ENCODE measurements at places on chromosomes 12 and 14.

DNA sequence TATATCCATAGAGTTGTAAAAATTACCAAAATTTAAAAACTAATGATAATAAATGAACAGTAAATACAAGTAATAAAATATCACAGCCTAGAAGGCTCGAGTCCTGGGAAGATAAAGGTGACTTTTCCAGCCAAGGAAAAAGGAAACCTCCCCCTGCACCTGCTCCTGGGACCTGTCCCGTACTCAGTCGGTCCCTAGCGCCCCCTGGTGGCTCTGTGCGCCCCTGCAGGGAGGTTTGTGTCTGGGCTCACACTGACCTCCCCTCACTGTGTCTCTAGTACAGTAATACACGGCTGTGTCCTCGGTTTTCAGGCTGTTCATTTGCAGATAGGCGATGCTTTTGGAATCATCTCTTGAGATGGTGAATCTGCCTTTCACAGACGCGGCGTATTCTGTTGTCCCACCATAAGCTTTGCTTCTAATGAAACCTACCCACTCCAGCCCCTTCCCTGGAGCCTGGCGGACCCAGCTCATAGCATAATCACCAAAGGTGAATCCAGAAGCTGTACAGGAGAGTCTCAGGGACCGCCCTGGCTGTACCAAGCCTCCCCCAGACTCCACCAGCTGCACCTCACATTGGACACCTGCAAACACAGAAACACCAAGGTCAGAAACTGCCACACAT is 1030.4 kb downstream of the TMEM121 start:
- DNase-seq, result no peak

DNA sequence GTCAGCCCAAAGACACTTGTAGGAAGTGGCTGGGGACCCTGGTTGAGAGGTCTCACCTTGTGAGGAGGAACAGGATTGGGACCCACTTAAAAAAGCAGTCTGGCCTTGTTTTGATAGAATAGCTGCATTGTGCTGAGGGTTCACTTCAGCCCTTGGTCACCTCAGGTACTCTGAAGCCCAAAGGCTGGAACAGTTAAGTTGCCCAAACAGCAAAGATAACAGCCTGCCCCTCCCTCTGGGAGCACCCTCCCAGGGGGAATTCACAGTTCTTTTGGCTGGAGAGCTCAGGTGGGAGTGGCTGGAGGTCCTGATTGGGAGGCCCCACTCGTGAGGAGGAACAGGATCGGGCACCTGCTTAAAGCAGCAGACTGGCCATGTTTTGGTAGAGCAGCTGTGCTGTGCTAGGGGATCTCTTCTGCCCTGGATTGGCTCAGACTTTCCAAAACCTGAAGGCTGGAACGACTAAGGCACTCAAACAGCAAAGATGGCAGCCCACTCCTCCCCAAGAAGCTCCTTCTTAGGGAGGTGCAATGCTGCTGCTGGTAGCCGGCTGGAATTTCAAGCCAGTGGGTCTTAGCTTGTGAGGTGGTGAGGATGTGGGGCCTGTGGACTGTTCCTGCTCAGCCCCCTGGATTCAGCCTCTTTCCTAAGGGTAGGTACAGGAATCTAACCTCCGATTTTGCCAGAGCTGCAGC is 143.8 kb upstream of the SLC38A2 start:
- DNase-seq, result no peak

DNA sequence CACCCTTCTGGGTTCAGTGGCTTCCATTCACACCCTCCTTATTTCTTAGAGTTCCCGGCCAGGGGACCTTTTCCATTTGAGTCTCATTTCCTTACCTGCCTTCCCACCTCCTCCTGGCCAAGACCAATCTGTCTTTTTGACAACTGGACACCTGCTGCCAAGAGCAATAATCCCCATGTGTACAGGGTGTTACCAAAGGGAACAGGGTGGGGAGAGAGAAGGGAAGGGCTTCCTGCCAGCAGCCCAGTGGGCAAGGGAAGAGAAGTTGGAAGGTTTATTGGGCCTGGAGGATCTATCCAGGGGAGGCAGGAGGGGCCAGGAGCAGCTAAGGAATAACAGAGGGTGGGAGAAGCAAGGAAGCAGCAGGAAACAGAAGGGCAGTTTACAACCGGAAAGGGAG is 346.2 kb downstream of the C12orf75 start:
- DNase-seq, result no peak

GRCh38 chr12:18551106-18551505 is 186.7 kb downstream of the PLCZ1 start:
- no peak for DNase-seq

Data from iPS DF 6.9 (cell line).